ENCODE measurements at places on chromosomes 4 and X.

GRCh38 chr4:109969919-109970318, 57.2 kb downstream of the EGF start:
- DNase-seq: no peak

GRCh38 chr4:87114245-87115062, 106.0 kb downstream of the KLHL8 start:
- no peak for DNase-seq

DNA sequence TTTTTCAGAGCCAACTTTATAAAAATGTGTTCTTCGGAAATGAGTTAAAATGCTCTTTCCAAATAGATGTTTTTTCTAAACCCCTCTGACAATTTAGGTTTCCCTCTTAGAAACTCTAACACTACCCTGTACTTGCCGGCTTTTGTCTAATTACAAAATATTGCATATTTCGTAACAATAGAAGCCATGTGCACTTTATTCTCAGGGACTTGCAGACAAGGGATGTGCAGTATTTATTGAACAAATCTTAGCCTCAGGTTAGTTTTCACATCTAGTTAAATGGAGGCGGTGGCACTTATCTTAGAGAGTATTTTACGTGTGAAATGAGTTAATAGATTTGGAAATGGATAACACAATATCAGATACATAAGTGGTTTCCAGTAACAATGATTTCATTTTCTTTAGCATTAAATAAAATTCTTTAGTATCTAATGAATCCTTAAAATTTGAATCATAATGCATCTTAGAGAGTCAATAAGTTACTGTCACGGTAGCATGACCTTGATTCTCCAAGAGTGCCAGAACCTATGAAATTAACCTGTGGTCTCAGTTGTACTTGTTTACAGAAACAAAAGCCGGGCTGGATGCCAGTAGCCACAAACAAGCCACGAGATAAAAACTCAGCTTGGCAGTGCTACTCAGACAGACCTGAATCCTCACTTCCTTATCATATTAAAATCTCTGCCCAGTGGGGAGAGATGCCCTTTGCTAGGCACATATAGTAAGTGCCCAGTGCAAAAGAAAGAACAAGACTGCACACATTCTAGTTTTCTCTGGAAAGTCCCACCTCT, 772 bp upstream of the PABPC4L start:
- DNase-seq: no peak

- DNase-seq: no peak
Measured at GRCh38 chr4:107083-107443, 17.2 kb upstream of the ZNF718 start.

DNA sequence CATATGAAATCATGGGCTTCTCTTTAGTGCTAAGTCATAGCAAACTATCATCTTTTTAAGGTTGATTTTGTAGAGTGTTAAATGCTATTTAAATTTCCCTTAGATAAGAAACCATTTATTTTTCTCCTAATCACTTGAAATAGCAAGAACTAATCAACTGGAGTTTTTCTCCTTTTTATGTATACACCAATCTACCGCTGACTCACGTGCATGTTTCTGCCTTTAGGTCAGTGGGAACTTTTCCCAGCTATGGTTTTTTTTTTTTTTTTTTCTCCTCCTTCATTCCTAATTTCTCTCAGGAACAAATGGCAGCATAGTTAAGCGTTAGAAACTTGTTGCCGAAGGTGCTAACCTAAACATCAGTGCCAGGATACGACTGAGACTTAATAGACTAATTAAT, 176.4 kb downstream of the BMPR1B start:
- no peak for DNase-seq

- DNase-seq: no peak
Measured at GRCh38 chrX:150546711-150547153, 21.7 kb upstream of the MTM1 start.

GRCh38 chr4:20020056-20020455, 231.6 kb upstream of the SLIT2 start:
- DNase-seq: no peak

- no peak for DNase-seq
Measured at GRCh38 chrX:102739657-102740056, 19.1 kb downstream of the GPRASP3 start.

DNA sequence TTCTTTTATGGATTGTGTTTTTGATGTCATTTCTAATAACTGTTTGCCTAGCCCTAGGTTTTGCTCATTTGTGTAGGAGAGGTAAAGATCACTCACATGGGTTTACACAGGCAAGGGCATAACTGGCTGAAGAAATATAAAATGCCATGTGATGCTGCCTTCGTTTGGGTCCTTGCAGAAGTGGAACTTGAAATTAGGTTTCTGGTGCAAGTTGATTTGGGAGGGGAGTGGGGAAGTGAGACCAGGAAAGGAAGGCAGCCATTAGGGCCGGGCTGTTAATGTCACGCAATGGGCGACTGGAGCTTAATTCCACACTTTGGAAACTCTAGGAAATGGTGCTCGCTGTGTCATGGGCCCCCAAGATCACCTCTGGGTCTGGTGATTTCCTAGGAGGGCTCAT, 14.5 kb downstream of the CLCN4 start:
- DNase-seq: no peak

DNA sequence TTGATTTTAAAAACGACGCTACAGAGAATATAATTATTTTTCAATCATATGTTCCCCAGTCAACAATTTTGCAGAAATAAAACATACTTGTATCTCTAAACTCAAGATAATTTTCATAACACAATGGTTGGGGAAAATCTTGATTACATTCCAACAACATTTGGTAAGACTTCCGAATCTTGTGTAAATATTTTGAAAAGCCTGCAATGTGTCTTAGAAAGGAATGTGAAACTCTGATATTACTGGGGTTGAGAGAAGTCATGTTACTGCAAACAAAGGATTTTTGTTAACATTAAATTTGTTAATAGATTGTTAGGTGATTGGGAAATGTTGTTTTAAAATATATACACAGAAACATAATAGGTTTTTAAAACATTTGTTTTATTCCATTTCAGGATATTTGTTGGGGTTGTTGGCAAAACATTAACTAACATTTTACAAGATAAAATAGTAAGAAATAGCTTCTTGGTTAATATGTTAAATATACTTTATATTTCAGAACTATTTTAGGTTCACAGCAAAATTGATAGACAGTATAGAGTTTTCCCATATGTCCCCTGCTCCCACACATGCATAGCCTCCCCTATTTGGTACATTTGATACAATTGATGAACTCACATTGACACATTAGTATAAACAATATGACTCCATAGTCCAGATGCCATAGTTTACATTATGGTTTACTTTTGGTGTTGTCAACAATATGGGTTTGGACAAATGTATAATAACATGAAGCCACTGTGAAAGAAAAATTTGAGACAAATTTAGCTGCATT, 218.6 kb upstream of the FAM47A start:
- no peak for DNase-seq
